ENCODE measurements at places on chromosomes 3 and 15.

DNA sequence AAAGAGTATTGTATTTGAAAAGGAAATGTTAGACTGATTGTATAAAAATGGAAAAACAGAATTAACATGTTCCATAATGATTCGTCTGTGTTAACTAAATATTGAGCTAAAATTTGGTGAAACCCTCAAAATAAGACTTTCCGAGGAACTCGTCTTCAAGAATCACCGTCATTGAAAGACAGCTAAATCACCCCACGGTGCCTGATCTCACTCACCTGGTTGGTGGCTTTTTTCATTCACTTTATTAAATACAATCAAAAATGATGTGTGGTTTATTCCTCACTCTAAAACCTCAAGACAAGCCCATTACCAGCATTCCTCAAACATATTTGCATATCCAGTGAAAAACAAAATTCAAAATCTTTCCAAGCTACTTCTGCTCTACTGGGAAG is 153.9 kb downstream of the FOXP1 start:
- no peak for DNase-seq

- no peak for DNase-seq
Measured at GRCh38 chr15:26729030-26729429, 43.8 kb downstream of the GABRB3 start.

DNA sequence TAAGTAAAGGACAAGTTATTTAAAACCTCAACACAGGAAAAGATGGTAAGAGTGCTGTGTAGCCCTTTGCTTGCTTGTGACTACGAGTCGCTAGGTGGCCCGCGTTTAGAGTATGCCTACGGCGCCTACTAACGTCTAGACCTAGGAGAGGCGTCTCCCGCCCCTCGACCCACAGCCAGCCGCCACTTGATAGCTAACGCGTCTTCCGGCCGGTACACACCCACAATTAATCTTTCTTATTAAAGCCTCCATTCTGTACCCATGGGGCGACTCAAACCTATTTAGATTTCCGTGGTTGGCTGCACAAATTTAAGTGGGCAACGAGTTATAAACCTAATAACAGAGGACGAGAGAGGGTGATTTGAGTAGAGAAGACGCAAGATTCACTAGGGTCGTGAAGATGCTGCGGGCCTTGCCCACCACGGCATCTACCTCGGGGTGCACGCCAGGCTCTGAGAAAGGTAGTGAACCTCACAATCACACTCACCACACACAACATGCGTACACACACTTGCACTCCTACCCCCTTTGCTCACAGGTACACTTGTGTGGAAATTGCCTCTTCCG is 12.0 kb downstream of the SOX2 start:
- no peak for DNase-seq

DNA sequence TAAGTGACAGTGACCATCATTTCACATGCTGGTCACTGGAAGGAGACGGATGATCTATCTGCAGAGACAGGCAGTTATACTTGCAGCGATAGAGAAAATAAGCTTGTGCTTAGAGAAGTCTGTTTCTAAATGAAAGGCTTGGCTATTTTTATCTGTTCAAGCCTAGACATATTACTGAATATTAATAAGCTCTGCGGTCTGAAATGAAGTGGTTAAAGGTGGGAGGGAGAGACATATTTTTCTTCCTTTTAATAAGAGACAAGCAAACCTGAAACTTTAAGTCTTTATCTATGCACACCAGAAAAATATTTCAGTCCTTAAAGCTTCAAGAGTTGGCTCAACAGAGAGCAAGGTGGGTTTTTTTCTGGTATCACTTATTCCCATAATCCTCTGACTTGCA is 99.0 kb downstream of the CD200R1L start:
- DNase-seq, result no peak

DNA sequence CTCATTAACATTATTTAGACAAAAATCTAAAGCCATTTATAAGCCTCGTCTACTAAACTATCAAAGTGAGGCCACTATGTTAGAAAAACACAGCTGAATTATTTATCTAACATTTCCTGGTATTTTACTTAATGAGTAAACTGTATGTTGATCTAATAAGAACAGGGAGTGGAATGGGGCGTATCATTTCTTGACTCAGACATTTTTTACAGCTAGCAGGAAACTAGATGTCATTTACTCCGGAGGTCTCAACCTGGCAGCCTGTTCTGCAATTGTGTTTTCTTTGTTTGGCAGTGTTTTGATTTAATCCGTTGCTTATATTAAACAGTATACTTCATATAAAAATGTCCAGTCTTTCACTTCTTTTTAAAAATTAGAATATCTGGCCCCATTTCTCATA is 79.1 kb upstream of the ABI3BP start:
- DNase-seq, result no peak

DNA sequence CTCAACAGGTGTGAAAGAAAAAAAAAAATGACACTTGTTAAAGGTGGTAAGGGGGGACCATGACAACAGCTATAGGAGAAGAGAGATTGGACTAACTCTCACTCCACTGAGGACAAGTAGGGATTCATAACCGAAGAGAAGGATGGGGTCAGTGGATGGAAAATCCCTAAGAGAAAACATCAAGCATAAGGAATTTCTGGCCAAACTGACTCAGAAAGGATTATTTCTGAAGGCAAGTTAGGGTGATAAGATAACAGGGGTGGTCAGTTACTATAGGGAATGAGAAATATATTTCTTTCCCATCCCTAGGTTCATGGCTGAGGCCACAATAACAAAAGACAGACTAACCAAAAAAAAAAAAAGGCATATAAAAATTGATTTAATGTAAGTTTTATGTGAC is 9.5 kb upstream of the RARB start:
- no peak for DNase-seq

DNA sequence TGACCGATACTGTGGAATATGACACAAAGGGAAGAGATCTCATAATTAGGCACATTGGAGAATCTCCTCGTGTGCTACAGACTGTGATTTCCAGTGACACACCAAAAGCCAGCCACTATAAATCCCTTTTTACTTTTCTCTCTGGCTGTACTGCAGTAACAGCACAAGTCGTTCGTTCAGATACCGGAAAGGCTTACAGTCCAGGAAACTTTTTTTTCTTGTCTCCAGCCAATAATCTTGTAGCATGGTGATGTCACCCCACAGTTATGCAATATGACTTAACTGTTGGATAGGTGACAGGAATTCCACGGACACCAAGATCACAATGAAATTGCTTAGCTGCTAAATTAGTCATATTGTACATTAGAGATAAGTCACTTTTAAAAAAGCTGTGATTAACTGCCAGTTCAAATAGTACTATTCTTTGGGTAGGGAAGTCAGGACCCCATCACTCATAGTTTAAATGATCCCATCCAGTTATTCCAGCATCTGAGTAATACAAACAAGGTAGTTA is 36.3 kb upstream of the TSC22D2 start:
- DNase-seq, result no peak

DNA sequence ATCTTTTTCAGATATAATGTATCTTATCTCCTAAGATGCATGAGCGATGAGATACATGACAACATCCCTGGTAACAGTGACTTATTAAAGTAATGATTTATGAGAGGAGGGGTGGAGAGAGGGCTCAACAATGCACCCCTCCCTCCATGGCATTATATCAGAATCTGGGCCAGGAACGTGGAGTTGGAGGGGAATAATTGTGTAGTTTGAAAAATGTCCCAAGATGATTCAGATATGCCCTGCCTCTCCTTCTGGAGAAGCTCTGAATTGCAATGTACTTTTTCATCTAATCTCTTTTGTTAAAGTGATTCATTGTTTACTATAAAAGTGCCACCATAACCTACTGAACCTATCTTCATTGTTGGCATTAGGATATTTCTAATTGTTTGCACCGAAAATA is 86.5 kb downstream of the FRMD4B start:
- DNase-seq, result no peak

GRCh38 chr3:52190294-52191074 is 7.5 kb upstream of the ALAS1 start:
- no peak for DNase-seq

DNA sequence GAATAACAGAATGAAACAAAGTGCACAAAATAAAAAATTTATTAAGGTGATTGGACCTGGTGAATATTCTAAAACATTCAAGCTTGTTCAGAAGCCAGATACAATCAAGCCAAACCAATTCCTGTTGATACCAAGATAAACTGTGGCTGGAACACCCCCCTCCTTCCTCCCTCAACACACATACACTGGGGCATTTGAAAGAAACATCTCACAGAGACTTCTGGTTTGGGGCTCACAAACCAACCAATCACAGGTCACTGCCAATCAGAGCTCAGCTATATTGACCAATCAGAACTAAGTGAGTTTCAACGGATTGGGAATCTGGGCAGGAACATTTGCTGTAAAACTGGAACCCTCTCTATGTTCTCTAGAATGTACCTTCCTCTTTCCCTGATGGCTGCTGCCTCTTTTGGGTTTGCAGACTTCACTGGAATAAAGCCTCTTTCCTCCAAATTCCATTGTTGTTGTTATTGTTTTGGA is 340.6 kb upstream of the GOLIM4 start:
- peak; percentile 2 for DNase-seq

DNA sequence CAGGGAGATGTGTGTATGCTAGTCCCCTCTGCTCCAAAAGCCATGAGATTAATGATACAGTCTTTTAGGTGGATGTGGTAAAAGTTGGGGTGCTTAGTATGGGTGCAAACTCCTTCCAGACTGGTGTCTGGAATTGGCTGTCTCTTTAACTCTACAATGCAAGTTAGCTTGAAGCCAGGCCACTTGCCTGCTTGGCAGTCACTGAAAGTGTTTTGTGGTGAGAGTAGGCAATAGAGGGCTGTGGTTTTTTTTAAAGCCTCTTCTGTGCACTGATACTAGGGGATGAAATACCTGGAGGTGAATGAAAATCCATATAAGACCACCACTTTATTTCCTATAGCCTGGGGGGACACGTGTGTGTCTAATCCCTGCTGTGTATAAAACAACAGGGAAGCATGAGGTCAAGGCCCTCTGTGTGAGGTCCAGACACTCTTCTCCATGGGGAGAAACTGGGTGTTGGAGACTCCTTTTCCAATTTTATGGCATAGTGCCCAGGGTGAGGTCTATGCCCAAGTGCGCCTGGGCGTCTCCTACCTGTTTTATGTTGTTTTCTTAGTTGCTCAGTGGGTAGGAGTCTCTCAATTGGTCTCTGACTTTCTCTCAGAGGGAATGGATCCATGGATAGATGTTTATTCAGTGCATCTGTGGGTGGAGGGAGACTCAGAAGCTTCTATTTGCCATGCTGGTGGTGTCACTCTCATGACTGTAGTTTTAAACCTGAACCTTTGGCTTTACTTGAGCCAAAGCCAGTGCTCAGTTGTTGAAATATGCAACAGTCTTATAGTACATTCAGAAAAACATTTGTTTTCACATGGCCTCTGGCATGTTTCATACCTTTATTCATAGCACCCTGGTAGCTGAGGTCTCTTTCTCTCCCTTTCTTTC is 327.8 kb upstream of the ATP11B start:
- no peak for DNase-seq

GRCh38 chr3:29745232-29745870 is 464.5 kb downstream of the RBMS3 start:
- DNase-seq, result no peak

Data from T-helper 2 cell (primary cell).